Kidney glomerular epithelial cell (primary cell): ENCODE measurements at places on chromosomes 7 and 10.

DNA sequence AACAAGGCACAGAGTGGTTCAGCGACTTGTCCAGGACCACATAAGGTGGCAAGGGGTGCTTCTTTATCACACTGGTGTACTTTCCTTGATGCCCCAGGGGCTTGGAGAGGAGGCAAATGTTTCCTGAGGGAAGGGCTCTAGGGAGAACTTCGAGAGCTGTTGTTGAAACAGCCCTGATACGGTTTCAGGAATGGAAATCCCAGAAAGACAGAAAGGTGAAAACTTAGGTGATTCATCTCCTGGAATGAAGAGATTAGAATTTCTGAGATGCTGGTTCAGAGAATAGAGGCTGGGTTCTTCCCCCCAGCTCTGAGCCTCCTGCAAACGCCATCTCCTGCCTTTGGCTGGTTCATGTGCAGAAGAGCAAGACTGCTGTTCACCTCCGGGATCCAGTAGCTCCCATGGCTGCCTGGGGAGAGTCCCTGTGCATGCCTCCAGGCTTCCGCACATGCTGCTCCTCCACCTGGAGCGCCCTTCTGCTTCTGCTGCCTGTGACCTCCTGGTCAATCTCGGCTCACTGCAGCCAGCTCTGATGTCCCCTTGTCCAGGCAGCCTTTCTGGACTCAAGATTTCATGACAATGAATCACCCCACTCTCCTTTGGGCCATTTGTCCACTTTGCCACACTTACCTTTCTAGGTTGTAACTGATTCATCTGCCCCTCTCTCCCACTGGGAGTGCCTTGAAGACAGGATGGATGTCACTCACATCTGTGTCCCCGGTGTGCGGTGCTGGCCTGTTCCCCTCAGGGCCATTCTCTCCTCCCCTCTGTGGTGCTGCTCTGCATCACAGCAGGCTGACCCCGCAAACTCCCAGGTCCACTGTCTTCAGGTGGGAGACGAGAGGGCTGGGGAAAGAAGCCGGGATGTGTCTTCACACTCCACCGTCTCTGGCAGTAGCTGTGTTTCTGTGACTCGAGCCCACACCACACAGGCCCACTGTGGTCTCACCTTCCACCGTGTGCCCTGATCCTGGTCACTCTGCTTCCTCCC, 3.6 kb upstream of the CDH23 start:
- DNase-seq: no peak

DNA sequence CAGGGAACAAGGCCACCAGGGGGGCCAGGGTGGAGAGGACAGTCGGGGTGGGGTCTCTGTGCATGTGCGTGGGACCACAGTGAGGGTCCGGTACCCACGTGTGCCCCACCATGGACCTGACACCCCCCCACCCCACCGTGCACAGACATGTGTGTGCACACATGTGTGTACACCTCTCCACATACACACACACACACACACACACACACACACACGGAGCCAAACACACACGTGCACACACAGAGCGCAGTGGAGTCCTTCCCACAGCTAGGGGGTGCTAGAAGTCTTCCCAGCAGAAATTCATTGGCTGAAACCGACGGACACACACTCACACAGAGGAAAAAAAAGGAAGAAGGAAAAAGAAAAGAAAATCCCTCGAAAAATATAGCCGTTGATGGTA, 42.8 kb upstream of the GNA12 start:
- DNase-seq: peak; percentile 71

DNA sequence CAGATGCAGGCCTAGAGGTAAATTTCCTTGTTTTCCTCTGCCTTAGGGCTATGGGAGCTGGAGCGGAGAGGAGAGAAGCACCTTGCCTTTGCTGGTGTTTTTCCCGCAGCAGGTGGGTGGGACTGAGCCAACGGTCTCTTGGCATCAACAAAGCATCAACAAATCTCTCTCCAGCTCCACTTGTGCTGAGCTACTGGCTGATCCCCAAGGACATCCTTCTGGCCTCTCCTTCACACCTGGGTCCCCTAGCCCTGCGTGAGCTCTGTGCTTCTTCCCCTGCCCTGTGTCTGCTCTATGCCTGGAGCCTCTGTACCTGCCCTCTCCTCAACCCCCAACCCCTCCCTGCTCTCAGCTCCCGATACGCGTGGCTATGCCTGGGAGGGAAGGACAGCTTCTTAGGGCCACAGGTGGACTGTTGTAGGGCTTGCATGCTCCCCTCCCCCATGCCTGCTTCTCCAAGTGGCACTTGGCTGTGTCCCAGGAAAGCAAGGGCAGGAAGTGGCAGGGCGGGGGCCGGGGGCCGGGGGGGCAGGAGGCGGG, 3.2 kb upstream of the CLDN4 start:
- no peak for DNase-seq

DNA sequence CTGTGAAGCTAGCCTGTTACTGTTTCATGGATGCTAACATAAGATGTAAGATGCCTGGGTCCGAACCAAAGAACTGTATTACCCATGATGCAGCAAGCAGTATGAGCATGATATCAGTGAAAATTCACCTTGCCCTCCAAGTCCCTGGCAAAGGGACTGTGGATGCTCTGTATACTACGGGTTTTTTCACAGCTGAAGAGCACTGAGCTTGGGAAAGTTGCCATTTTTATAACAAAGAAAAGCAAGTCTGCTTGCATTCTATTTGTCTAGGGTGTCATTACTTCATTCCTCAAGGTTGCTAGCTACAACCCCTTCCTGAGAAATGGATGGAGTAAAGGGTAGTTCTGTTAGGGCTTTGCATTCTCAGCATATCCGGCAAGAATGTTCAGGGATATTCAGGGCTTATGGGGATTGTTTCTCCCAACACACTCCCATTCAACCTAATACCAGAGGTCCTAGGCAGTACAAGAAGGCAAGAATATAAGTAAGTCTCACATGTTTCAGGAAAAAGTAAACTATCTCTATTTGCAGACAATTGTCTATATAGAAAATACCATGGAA, 5.1 kb upstream of the GPR22 start:
- no peak for DNase-seq

DNA sequence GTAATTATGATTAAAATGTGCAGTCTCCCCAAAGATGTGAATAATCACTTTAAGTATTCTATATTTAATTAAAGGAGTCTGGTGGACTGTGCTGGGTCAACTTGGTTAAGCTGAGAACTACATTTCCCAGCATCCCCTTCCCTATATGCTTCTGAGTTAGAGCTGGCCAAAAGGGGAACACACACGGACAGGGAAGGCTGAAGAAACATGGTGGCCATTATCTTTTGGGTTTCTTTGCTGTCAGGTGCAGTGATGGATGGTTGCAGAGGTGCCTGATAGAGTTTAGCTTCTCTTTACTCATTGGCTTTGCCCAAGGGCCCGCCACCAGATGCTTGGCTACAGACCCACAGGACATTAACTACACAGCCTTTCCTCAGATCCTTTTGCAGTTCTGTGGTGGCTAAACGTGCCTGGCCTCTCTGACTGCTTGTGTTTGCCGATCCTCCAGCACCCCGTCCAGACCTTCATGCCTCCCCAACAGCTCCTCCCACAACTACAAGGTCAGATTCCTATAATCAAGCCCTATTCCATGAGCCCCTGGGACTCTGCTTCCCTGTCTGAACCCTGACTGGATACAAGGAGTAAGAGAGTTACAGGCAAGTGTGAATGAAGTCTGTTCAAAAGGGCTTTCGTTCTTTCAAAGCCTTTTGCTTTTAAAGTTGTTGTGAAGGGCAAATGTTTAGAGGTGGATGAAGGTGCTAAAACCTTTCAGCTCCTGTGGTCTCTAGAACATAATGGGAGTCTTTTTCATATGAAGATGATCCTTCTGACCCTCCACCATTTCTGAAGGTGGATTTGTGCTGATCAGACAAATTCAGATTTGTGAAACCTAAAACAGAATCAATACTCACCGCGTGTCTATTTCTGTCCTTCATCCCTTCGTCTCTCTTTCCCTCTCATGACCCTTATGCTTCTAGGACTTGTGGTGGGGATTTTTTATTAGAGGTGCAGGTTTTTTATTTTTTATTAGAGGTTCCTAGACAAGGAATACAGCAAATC, 21.5 kb downstream of the BUB3 start:
- no peak for DNase-seq

DNA sequence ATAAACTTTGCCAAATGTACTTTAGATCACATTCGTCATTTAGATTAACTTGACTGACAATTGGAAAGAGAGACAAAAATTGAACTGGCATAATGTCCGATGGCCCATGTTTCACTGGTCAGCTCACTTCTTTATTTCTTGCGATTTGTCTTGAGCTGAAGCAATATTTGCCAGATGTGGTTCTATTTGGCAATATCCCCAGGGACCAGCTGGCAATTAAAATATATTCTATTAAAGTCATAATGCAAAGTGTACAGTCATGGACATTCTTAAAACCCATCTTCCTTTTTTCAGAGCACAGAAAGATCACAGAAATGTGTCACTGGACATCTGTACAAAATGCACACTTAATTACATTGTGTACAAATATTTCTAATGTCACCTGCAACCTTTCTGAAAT, 26.3 kb downstream of the NEBL start:
- no peak for DNase-seq
